SK-N-SH (cell line): ENCODE measurements at places on chromosomes 1 and 21.
A peak's percentile ranks its signal among the peaks of the same experiment; 100 is the strongest.

DNA sequence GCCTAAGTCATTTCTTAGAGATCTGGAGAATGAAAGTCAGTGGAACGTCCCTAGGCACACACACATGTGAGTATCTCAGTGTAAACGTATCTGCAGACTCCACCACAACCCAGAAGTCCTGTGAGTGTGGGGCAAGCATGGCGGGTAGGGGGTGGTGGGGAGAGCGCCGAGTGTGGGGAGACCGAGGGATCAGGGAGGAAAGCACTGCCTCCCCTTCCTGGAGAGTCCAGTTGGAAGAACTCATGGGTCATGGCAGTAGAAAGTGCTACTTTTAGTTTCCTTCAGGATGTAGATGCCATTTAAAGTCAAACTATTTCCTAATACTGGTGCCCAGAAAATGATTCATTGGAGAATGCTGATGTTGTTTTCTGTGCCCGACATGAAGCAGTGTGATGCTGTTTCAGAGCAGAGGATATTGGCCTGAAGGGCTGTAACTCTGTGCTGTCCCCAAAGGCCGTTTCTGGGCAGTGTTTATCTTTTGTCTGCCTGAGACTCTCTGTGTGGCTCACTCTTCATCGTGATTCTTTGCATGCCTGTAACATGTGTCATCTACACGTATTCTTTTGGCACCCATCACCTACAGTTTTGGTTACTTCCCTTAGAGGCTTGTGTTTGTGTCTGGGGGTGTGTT is 45.7 kb upstream of the TSPAN2 start:
- DNase-seq: no peak

DNA sequence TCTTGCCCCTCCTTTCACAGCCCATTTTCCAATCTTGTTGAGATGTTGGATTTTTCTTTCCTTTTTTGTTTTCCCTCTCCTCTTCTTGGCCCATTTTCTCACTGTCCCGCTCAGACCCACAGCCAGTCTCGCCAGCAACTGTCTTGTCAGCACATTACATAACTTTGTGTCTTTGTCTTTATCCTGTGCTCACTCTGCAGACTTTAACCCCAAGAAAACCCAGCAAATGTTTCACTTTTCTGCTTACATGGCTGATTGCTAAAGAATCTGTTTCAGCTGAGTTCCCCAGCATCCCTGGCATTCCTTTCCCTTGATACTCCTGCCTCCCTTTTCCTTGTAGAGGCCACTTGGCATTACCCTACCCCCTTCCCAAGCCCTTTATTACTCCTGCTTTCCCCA is 74.6 kb downstream of the ZNF648 start:
- DNase-seq: no peak

- peak; percentile 37 for DNase-seq
These were observed 81.2 kb upstream of the EFHD2 start for GRCh38 chr1:15328351-15329103.

GRCh38 chr1:214445831-214446614 is 105.4 kb downstream of the PTPN14 start:
- DNase-seq: no peak

GRCh38 chr1:177229781-177230180 is 59.0 kb downstream of the BRINP2 start:
- no peak for DNase-seq

DNA sequence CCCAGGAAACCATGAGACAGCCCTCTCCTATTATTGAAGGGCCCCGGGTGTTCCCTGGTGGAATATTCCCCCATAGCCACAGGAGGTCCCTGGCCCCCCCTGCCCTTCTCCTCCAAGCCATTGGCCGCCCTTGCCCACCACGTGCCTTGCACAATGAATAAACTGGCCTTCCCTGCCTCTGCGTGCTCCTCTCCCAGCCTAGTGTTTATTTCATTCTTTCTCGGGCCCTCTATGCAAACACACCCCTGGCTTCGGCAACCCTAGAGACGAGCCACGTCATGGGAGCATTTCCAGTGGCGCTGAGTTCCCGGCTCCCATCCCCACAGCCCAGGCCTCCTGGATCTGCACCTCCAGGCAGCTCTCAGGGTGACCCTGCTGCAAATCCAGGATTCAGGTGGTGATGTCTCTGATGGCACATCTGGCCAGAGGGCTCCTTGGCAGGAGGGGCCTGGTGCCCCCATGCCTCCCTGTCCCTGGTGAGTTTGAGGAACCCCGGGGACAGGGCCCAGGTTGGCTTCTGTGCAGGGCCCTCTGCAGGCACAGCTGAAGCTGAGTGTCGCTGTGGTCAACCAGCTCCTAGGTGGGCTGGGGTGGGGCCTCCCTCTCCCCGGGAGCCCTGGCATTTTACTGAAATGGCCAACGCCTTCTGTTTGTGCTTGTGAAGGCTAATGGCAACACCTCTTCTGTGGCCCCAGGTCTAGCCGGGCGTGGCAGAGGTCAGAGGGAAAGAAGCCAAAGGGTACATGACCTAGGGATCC is 6.2 kb downstream of the KRTAP10-12 start:
- DNase-seq: peak; percentile 18

DNA sequence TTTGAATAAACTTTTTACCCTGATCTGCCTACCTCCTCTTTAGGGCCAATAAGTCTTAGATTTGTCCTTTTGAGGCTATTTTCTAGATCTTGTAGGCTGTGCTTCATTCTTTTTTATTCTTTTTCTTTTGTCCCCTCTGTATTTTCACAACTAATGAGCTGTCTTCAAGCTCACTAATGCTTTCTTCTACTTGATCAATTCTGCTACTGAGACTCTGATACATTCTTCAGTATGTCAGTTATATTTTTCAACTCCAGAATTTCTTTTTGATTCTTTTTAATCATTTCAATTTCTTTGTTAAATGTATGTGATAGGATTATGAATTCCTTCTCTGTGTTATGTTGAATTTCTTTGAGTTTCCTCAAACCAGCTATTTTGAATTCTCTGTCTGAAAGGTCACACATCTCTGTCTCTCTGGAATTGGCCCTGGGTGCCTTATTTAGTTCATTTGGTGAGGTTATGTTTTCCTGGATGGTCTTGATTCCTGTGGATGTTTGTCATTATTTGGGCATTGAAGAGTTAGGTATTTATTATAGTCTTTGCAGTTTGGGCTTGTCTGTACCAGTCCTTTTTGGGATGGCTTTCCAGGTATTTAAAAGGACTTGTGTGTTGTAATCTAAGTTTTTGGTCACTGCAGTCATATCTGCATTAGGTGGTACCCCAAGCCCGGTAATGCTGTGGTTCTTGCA is 11.2 kb upstream of the ATG4C start:
- DNase-seq: no peak
